Activated CD8-positive, alpha-beta T cell treated with anti-CD3 and anti-CD28 coated beads for 36 hours (primary cell): ENCODE measurements at places on chromosomes 5 and 9. TPM values are rescaled to one million over a fixed set of nuclear protein-coding genes. Genes with fewer than 3 reads are reported as not detected.

GRCh38 chr9:126320158-126320922 lies 6.3 kb upstream of the MVB12B start:
- no peak overlapping the region for H3K4me3 ChIP-seq
- peaks cover 1% of the 10 kb centered on the region for H3K36me3 ChIP-seq
- H3K27me3 ChIP-seq: no peaks in the 10 kb centered on the region
- peak; percentile 40 for DNase-seq
- peaks cover 4% of the 10 kb centered on the region for H3K4me1 ChIP-seq

LHX6 gene
- 0.07 TPM for total RNA-seq

GOLGA1 gene
- total RNA-seq: 21.6 TPM

- H3K4me3 ChIP-seq: no peak overlapping the region
- no peak for DNase-seq
- H3K4me1 ChIP-seq: no peaks in the 10 kb centered on the region
- H3K27ac ChIP-seq: no peak overlapping the region
- H3K27me3 ChIP-seq: no peaks in the 10 kb centered on the region
Observed at GRCh38 chr9:22529426-22530199, 83.0 kb downstream of the DMRTA1 start.

GRCh38 chr5:31023105-31023504 lies 170.4 kb upstream of the CDH6 start:
- no peak overlapping the region for H3K27ac ChIP-seq
- no peaks in the 10 kb centered on the region for H3K27me3 ChIP-seq
- H3K36me3 ChIP-seq: no peaks in the 10 kb centered on the region
- no peaks in the 10 kb centered on the region for H3K4me1 ChIP-seq

GRCh38 chr9:122286764-122287163 lies 22.1 kb downstream of the MRRF start:
- no peaks in the 10 kb centered on the region for H3K27me3 ChIP-seq
- H3K4me1 ChIP-seq: peaks cover 4% of the 10 kb centered on the region
- no peak overlapping the region for H3K27ac ChIP-seq
- no peak for DNase-seq

GRCh38 chr5:128778474-128778873 lies 186.8 kb upstream of the SLC27A6 start:
- H3K27ac ChIP-seq: no peak overlapping the region
- no peak overlapping the region for H3K4me3 ChIP-seq
- H3K27me3 ChIP-seq: no peaks in the 10 kb centered on the region
- peaks cover 13% of the 10 kb centered on the region for H3K4me1 ChIP-seq
- no peaks in the 10 kb centered on the region for H3K36me3 ChIP-seq

- DNase-seq: no peak
- no peak overlapping the region for H3K27ac ChIP-seq
- H3K4me3 ChIP-seq: no peak overlapping the region
- no peaks in the 10 kb centered on the region for H3K27me3 ChIP-seq
Observed at GRCh38 chr9:121837113-121837961, 185.9 kb downstream of the DAB2IP start.

PCDHB13 gene
- total RNA-seq: not detected

- peaks cover 15% of the 10 kb centered on the region for H3K27me3 ChIP-seq
- H3K36me3 ChIP-seq: no peaks in the 10 kb centered on the region
- H3K4me1 ChIP-seq: no peaks in the 10 kb centered on the region
Observed at GRCh38 chr9:115495052-115495635, 377.2 kb upstream of the TNC start.

ABHD17B gene
- 15.5 TPM for total RNA-seq

DNA sequence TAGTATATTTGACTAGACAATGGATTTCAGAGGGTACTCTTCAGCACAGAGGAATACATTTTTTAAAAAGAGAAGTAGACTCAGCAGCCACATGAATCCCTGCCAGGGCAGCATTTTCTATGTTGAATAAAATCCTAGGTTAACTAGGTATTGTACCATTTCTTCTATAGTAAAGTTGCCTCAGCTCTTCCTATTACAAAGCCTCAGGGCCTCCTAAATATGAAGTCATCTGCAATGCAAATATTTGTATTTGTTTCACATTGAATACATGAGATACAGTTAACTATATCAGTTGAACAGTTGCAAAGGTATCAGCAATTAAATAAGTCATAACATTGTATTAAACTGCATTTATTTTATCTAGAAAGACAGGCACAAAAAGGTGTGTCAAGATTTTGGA lies 59.5 kb downstream of the NUDT12 start:
- H3K36me3 ChIP-seq: no peaks in the 10 kb centered on the region
- no peaks in the 10 kb centered on the region for H3K4me1 ChIP-seq
- peaks cover 3% of the 10 kb centered on the region for H3K27me3 ChIP-seq
- DNase-seq: no peak
- H3K27ac ChIP-seq: no peak overlapping the region

GRIN1 gene
- total RNA-seq: not detected
